ENCODE measurements at places on chromosomes 2 and 18.

GRCh38 chr2:234564699-234565098, 67.8 kb upstream of the ARL4C start:
- DNase-seq = peak; percentile 72

- no peak for DNase-seq
Measured at GRCh38 chr2:152292991-152293390, 42.0 kb upstream of the FMNL2 start.

GRCh38 chr18:13539843-13540476, 186.4 kb downstream of the FAM210A start:
- DNase-seq = no peak

DNA sequence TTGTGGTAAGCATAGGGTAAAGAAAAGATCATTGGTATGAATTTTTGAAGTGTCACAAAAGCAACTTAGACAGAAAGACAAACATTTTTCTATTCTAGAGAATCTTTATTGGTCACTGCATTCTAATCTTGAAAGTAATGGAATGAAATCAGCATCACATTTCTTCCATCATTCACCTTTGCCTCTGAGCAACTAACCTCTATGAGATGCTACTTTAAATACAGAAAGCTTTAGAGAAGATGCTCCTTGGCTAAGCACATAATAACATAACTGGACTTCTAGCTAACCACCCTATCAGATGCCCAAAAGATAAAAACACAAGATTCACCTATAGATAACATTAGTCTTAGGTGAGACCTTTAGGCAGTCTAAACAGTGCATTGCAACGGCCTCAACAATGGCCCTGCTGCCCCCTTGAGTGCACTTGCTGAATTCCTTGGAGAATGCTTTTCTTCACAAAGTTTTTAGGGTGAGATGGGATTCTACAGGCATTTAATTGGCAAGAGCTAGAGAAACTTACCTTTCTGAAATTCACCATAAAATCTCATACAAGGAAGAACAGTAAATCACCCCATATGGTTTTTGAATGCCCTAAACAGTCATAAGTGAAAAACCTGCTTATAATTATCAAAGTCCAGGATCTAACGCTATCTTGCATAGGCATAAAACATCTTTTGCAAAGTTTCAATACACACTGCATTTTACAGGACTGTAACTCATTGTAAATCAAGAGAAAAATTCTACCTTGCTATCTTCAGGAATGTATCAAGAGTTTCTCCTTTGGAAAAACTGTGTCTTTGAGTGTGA, 791.3 kb upstream of the CHAC2 start:
- DNase-seq = peak; percentile 26

- no peak for DNase-seq
Measured at GRCh38 chr2:151174127-151174526, 87.5 kb downstream of the RBM43 start.

GRCh38 chr18:5871426-5871825, 23.9 kb downstream of the TMEM200C start:
- no peak for DNase-seq

- no peak for DNase-seq
Measured at GRCh38 chr2:188279093-188279445, 12.6 kb upstream of the GULP1 start.

DNA sequence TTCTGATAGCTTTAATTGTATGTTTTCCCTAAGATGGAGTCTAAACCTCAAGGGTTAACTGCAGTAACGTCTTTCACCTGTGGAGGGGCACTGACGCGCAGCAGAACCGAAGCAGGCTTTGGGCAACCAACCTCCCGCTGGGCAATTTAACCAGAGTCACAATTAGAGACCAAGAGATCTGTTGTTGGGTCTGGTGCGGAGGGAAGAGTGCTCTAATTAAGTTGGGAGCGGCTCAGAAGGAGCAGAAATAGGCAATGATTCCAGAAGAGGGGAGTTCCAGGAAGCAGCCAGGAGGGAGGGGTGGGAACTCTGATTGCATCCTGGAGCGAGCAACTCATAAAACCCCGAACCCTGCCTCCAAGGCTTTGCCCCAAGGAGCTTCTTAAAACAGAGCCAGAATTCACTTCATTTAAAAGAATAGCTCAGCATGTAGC, 245.8 kb downstream of the PAX3 start:
- no peak for DNase-seq

DNA sequence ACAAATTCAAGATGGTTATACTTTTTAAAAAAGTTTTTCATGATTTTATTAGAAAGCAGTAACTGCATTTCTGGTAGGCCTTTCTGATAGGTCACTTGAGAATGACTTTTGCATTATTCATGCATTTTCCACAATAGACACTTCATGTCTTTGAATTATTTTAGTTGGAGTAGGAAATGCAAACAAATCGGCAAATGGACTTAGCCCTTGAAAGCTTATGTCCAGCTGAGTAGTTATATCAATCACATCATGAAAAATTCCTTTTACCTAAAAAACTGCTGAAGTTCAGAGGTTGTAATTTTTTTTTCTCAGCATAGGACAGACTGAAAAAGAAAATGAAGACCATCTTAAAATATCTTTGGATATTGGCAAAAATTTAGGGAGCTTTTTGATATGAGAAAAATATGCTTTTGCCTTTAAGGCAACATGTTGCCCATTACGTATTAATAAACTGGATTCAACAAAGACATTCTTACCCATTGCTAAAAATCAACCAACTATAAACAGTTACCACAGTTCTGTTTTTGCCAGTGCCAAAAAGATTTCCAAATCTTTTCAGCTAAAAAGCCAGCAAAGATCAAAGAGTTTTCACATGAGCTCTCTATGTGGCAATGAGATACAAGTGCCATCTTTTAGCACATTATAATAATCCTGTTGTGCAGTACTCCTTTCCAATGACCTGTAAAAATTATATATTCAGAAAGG, 45.5 kb upstream of the FRZB start:
- no peak for DNase-seq
